T47D (cell line): ENCODE measurements at places on chromosomes 12 and 14.

DNA sequence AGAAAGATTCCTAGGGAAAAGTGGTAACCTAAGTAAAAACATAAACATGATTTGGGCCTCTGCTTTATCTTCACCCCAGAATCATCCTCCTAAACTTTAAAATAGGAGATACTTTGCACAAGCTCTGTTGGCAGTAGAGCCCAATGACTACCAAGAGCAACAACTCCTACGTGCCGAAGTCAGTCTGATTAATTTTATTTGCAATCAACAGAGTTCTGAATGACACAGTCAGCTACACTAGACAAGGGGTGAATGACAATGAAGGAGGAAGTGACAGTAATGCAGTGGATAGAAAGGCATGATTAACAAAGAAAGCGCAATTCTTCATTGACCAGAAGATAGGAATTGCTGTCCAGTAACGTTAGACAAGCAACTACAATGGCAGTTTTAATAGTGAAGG, 957.9 kb upstream of the USP15 start:
- no peak for DNase-seq

GRCh38 chr12:122243965-122244364, 18.1 kb upstream of the DIABLO start:
- no peak for DNase-seq

DNA sequence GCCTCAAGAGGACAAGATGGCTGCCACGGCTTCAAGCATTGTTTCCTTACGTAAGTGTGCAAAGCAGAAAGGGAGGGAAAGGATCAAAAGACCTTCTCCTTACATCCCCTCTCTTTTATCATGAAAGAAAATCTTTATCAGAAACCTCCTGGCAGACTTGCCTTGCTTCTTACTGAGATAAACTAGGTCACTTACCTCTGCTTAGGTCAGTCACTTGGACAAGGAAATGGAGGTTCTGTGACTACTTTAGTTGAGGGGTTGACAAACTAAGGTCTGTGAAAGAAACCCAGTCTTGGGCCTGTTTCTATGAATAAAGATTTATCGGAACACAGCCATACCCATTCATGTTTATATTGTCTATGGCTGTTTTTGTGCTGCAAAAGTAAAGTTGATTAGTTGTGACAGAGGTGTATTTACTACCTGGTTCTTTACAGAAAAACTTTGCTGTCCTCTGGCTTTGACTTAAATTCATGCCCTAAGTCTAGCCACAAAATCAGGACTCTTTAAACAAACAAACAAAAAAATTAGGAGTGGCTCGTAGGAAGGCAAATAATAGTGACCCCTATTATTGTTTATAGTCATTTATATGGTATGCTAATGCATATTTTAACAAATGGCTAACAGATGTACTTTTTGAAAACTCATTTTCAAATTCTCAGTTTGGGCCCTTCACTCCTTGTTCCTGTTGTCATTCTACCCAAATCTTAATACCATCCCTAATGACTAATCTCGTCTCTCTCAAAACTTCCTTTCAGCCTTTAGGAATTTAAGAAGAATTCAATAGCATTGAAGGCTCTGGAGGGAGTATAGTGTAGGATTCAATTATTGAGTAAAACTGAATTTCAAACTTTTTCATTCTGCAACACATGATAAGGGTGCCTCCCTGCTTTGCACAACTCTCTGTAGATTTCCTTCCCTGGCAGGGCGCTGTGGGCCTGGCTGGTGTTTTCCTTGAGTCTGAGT, 42.0 kb upstream of the ATP2B1 start:
- no peak for DNase-seq

DNA sequence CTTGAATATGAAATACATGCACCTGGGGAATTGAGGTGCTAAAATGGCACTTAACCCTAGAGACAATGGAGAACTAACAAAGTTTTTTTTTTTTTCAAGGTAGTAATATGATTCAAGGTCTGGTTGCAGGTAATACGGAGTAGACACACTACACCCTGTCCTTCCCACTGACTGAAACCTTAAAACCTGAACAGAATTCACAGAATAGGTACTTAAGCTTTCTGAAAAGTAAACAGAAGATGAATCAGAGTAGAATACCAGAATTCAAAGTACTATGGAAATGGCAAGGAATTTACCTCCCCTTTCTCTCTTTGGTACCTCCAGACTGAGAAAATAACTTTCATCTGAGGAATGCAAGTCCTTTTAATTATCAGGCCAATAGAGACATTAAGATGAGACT, 87.2 kb downstream of the PAPLN start:
- no peak for DNase-seq

- DNase-seq: no peak
Measured at GRCh38 chr14:49992901-49993339, 100.0 kb downstream of the ARF6 start.

DNA sequence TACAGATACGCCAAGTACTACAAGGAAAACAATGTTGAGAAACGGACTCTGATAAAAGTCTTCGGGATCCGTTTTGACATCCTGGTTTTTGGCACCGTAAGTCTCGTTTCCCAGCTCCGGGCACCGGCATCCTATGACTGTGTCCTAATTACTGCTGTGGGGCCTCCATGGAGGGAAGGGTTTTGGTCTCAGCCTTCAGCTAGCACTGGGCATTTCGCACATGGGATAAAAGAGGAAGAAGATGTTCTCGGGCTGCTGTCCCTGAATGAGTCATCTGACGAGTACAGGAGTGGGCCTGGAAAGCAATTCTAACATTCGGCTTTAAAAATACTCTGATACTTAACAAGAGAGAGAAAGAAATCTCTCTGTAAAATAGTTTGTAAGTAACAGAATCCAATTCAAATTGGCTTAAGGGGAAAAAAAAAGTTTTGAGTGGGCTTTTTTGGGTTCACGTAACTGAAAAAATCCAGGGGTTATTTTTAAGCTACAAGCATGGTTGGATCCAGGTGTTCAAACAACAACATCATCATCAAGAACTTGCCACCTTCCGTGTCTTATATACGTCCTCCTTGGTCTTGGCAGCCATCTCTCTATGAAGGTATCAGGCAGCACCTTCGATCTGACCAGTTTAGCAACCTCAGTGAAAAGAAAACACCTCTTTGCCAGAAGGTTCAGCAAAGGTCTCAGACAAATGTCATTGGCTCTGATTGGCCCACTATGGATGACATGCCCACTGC, 34.4 kb upstream of the P2RX4 start:
- no peak for DNase-seq

DNA sequence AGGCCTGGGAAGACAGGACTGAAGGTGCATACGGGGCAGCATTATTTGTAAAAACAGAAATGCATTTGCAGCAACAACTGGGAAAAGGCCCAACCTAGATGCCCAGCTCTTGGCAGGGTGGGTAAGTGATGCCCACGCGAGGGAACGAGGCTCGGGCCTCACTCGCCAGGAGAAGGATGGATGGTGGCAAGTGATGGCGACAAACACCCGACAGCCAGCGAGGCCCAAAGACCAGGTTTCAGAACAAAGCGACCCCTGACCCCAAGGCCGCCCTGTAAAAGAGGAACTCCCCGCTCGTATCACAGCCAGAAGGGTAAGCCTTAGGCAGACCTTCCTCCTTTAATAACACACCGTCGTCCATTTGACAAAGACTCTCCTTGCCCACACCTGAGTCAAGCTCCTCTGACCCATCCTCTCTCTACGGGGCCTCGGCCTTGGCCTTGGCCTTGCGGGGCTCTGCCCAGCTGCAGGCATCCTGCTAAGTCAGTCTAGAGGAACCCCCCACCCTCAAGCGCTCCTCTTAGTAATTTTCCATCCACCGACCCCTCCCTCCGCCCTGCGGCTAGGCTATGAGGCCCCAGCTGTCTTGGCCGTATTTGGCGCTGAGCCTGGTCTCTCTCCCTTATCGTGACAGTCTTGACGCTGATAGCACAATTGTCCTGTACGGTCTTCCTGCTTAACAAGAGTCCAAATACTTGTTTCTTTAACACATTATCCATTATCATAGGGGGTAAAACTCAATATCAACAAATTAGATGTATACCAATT, 80.2 kb downstream of the NCOR2 start:
- no peak for DNase-seq

- no peak for DNase-seq
Measured at GRCh38 chr12:107167756-107168155, 74.4 kb upstream of the CRY1 start.

DNA sequence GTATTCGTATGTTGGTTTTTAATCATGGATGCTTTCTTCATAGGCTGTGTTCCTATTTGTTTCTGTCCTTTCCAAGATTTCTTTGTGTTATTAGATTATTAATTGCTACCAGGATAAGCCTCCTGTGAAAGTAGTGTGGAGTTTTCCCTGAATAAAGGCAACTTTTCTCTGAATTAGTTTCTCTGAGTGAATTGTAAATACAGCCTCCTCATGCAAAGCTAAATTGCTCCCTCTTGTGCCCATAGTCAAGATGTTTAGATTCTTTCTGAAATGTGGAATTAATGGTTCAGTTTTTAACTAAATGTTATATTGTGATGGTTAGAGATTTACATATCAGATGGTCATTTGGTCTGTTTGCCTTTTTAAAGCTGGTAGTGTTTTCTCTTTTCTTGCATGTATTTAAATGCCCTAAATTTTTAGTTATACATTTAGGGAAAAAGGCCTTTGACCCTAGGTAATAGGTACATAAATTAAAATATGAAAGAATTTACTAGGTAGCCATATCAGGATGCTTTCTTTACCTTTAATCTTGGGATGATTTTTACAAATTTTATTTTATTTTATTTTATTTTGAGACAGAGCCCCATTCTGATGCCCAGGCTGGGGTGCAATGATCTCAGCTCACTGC, 8.9 kb downstream of the APAF1 start:
- DNase-seq: peak; percentile 78

- peak; percentile 51 for DNase-seq
Measured at GRCh38 chr14:75634848-75635247, 25.8 kb downstream of the ERG28 start.

DNA sequence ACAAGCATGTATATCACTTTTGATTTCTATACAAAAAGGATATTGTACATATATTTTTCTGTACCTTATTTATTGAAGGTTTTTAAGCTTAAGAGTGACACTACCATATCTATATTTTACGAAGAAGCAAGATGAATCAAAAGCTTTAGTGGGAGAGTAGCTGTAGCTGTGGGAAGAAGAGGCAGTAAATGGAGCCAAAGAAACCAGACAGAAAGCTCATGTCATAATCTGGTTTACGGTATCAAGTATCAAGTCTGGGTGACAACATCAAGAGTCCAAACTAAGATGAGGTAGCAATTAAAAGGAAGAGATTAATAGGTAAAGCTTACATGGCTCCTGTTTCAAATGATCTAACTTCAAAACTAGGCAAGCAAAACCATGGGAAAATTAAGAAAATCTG, 54.8 kb downstream of the CEP83 start:
- no peak for DNase-seq

DNA sequence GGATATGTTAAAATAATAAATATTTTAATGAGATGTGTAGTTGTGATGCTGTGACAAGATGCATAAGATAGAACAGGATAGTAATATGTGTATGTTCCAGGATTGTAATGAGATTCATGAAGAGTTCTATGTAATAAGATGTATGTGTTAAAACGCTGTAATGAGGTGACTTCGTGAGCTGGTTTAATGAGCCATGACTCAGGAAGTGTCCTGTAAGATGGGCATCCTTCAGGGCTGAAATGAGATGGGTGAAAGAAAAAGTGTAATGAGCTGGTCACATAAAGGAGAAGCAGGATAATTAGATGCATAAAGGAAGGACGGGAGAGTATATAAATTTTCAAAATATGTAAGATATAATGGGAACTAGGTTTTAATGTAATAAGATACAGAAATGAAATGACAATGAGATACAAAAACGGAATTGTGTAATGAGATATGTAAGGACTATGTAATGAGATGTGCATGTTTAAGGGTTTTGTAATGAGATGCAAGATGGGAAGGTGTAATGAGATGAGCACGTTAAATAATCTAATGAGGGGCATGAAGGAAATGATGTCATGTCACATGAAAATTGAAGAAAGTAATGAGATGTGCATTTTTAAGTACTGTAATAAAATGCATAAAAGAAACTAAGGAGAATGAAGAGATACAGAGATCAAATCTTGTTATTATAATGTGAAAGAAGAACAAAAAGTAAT, 524.8 kb upstream of the STXBP6 start:
- DNase-seq: no peak

- DNase-seq: no peak
Measured at GRCh38 chr12:95412482-95413311, 61.3 kb upstream of the METAP2 start.

- DNase-seq: no peak
Measured at GRCh38 chr12:100251917-100252316, 15.0 kb downstream of the DEPDC4 start.

DNA sequence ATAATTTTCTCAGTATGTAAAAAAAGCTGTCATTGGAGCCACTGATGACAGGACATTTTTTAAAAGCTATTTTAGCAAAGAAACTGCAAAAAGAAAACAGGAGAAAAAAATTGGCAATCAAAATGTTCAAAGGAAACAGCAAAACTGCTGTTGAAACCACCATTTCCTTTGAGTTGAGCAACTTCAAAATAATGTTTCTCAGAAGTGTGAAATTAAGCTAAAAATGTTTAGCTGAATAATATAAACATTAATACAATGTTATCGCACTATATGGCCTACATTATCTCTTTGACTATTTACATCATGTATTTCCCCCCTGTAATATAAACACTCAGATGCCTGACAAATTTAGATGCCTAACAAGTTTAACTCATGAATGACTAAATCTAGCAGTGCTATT, 23.4 kb upstream of the GLIPR1 start:
- DNase-seq: no peak

GRCh38 chr12:26790645-26790994, 42.4 kb downstream of the ITPR2 start:
- DNase-seq: no peak

GRCh38 chr14:55306938-55307589, 35.8 kb downstream of the FBXO34 start:
- no peak for DNase-seq

- DNase-seq: peak; percentile 84
Measured at GRCh38 chr14:95774265-95775160, 60.6 kb upstream of the TCL1A start.

- no peak for DNase-seq
Measured at GRCh38 chr12:22046968-22047390, 961 bp downstream of the CMAS start.

GRCh38 chr12:26245175-26245942, 50.0 kb downstream of the SSPN start:
- DNase-seq: no peak

DNA sequence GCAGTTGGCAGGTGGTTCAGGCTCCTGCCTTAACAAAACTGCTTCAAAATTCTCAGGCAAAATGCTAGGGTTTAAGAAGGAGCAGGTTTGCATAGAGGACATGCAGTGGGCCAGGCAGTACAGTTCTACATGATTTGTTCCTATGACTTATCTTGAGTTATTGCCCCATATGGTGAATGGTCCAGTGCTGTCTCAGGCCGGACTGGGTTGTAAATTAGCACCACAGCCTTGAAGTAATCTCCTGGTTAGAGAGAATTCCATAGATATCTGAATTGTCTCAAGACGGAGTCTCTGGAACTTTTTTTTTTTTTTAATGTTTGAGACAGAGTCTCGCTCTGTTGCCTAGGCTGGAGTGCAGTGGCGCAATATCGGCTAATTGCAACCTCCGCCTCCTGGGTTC, 11.8 kb upstream of the PRPF39 start:
- DNase-seq: no peak
